ENCODE measurements at places on chromosomes 13 and 19.
A peak's percentile ranks its signal among the peaks of the same experiment; 100 is the strongest.

- no peak for DNase-seq
Measured at GRCh38 chr19:28705008-28705407, 507.9 kb downstream of the UQCRFS1 start.

DNA sequence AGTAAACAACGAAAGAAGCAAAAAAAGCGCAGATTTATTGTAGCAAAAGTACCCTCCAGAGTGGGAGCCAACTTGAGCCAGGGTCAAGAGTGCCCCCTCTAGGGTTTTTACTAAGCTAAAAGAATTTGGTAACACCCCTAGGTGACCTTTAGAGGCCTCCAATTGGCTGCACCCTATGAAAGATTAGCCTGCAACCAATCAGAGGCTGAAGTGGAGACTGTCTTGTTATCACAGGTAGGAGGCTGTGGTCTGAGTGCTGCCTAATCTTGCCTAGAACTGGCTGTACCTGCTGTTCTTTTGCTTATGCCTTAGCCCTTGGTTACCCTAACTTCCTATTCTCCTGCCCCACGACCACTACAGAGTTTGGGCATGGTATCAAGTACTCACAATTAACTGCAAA lies 38.3 kb downstream of the ANKRD10 start:
- DNase-seq, result no peak

- DNase-seq, result no peak
Measured at GRCh38 chr13:20394506-20394905, 131.2 kb downstream of the CRYL1 start.

- DNase-seq, result no peak
Measured at GRCh38 chr19:19651076-19651475, 7.6 kb upstream of the GMIP start.

DNA sequence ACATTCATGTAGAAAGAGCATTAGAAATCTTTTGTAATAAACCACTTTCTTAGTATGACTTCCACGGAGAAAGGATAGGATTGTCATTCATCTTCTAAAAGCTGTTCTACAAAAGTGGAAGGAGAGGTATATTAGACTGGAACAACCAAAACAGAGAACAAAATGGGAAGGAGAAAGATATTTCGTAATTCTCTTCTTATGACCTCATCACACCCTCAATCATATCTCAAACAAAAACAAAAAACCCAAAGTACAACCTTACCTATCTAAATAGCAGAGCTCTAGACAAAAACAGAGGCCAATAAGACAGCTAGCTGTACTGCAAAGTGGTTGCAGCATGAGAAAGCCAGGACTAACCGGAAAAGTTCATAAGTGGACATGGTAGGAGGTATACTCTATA lies 46.3 kb downstream of the DACH1 start:
- no peak for DNase-seq

DNA sequence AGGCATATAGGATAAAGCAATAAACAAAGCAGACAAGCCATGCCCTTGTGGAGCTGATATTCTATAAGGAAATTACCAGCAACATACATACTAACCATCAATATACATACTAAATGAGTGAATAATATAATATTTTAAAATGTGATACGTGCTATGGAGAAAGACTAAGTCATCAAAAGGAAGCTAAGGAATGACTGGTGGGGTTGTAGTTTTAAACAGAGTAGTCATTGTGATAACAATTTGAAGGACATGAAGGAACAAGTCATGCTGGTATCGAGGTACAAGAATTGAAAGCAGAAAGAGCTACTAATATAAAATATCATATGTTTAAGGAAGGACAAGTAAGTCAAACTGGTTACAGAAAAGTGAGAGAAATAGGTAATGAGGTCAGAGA lies 894.9 kb upstream of the PCDH9 start:
- DNase-seq, result no peak

DNA sequence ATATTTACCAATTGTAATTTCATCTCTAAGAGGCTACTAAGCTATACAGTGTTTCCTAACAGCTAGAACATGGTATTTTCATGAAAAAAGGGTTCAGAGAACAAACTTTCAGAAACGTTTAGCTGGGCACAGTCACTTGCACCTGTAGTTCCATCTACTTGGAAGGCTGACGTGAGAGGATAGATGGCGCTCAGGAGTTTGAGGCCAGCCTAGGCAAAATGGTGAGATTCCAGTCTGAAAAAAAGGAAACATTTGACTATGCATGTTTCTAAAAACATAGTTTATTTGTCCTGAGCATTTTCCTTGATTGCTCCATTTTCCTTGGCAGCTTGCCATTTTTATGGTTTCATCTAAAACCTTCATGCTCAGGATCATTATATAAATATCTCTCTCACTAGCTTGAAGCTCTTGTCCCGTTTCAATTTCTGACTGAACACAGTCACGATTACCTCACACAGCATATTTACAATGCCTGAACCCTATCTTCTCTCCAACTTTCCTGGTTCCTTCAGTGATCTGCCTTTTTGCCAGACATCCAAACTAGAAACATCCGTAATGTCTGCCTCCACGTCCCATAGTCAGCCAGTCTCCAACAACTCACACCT lies 200.8 kb downstream of the RGCC start:
- no peak for DNase-seq

DNA sequence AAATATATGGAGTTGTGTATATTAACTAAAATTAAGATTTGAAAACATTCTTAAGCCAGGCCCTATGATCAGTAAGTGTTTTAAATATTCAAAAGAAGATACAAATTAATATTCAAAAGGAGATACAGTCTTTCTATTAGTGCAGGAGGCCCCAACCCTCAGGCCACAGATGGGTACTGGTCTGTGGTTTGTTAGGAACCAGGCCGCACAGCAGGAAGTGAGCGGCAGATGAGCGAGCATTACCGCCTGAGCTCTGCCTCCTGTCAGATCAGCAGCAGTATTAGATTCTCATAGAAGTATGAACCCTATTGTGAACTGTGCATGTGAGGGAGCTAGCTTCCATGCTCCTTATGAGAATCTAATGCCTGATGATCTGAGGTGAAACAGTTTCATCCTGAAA lies 232.9 kb downstream of the FOXO1 start:
- peak; percentile 16 for DNase-seq

DNA sequence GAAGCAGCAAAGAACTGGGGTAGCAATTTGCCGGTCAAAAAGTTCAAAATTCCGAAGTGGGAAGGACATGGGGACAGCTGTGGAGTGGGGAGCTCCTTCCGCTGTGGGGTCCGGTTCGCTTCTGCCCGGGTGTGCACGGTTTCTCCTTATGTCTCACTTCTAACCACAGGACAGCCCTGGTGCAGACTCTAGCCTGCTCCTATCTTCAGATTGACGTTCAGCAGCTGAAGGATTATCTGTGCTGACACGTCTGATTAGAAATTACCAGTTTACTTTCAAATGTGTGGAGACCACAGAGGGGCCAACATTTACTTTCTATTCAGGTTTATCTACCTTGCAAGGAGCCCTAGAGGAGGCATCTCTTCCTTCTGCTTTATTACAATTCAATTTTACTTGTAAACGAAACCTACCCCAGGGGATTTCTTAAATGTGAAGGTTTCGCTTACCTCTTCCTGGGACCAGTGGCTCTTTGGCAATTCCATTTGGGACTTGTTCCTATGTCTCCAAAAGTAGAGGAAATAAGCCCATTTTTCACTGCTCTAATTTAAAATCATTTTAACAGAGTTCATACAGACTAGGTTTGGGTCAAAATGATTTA lies 27.3 kb downstream of the LHFPL6 start:
- DNase-seq, result no peak

GRCh38 chr13:112781881-112782361 lies 92.1 kb downstream of the ATP11A start:
- no peak for DNase-seq

GRCh38 chr13:36453516-36453915 lies 21.2 kb downstream of the CCNA1 start:
- no peak for DNase-seq

DNA sequence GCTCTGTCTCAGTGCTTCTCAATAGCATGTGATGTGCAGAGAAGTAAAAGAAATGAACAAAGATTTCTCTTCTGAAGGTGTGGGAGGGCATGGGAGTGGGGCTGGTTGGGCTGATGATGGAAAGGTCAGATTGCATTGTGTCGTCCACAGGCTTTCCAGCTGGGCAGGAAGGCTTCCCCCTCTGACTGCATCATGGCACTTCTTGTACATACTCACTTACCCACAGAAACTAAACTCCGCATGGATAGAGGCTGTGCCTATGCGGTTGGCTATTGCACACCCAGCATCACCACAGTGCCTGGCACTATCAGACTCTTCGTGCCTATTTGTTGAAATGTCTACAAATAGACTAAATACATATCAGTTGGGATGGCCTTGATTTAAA lies 24.4 kb upstream of the TNFSF11 start:
- DNase-seq, result no peak

DNA sequence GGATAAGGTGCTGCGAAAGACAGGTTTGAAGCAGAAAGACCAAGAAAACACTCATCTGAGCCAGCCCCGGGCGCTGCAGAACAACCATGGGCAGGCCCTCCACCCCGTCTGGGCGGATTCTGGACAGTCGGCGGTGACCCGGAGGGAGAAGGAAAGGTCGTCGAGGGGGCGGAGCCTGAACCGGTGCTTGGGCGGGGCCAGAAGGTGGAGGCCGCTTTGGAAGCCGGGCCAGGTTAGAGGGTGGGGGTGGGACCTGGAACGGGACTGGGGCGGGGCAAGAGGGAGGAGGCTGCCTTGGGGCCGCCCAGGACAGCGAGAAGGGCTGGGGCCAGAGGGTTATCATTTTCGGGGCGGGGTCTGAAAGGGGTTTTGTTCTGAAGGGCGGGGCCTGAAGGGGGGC lies 5.0 kb upstream of the ZNF765 start:
- DNase-seq, result no peak

GRCh38 chr13:110231348-110232047 lies 75.5 kb downstream of the COL4A1 start:
- DNase-seq, result no peak

DNA sequence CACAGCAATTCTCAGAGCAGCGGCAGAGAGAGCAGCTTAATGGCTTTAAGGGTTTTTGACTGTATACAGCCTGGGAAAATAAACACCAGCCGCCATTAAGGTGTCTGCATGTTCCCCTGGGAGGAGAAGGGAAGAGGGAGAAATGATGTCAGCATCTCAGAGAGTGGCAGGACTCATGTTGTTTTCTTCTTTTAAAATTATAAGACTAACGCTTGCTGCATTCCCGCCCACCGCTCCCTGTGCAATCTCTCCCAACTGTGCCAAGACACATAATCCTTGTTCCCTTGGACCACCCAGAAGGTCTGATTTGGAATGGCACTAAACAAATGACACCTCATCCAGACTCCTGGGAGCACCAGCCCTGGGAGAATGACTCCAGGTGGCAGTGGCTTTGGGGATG lies 27.7 kb upstream of the FAM216B start:
- no peak for DNase-seq

DNA sequence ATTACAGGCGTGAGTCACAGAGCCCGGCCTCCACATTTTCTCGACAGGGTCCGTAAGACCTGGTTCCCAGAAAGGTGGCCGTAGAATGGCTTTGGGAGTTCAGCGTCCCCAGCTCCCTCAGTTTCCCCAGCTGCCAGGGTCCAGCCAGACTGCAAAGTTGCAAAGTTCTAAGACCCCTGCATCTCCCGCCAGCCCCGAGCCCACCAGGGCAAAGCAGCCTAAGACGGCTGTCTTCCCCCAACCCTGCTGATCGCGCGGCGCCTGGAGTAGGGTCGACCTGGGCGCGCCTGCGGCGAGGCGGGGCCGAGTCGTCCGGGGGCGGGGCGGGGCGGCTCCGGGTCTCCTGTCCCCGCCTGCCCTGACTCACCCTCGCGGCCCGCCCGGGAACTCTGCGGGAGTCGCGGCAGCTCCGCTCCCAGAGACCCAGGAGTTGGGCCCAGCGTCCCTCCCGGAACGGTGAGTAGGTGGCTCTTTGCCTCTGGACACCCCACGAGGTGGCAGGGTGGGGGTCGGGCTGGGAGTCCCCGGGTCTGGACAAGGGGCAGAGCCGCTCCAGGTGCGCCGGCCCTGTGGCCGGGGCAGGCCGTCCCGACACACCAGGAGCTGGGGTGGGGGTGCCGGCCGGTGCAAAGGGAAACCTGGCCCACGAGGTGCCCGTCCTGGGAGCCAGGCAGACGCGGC lies at the start of gene LRRC8E:
Gene LRRC8E (plus strand): TSS at position 366 of the 681 bp plus-strand sequence. CDS start 7,094 bp downstream, outside the sequence.
- no peak for DNase-seq

GRCh38 chr13:107842562-107843180 lies 372.7 kb downstream of the LIG4 start:
- no peak for DNase-seq

DNA sequence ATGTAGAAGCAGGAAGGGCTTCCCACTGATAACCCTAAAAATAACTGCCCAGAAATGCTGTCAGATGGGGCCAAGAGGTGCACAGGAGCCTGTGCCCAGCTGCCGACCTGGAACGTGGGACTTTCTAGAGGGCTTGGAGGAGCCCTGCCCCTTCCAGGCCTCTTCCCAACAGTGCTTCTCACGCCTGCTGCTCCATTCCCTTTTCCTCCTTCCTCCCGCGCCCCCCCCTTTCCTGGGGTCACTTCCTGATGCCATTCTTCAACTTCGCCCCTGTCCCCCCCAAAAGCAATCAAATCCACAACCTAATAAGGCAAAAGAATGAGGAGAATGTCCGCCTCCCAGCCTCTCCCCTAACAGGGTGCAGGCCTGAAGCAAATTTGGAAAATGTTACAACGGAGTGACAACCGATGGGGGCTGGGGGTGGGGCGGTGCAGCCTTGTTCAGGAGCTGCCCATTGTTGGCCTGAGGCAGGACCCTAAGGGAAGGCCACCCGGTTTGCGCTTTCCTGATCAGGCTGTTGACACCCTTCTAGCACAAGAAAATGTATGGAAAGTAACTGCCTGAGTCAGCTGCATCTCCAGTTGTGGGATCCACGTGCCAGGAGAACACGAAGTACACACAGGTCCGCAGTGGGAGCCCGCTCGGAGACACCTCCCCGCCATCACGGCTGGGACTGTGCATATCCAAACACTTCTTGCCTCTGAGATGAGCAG lies 18.7 kb downstream of the ACTN4 start:
- DNase-seq, result no peak

DNA sequence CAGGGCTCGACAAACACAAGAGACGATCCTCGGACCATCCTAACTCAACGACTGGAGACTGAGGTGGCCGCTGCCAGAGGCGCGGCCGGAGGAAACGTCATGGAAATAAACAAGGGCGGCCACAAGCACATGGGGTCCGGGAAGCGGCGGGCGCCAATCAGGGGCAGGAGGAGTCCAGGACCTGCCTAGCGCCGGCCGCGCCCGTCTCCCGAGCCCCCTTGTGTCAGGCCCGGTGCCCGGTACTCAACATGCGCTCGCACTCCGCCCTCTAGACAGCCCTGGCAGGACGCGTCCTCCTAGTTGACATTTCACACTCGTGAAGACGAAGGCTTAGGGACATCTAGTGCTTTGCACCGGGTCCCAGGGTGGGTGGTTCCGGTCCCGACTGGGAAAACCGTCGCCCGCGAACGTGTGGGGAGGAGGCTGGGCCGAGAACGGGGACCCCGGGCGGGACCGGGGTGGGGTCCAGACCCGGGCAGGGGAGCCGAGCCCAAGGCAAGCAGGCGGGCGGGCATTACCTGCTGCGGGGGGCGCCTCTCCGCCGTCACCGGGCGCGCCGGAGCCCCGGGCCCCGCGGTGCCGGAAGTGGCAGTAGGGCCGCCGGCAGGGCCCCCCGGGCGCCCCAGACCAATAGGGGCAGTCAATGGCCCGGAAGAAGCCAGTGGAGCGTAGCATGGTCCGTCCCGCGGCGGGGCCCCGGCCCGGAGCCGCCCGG lies 442 bp downstream of the REXO1 start:
- DNase-seq, result no peak

- no peak for DNase-seq
Measured at GRCh38 chr13:61128850-61129645, 286.6 kb downstream of the PCDH20 start.
